Tibial nerve (tissue), 4 donors: ENCODE measurements at places on chromosomes 5 and 9. TPM values are rescaled to one million over a fixed set of nuclear protein-coding genes. Genes with fewer than 3 reads are reported as not detected.

PPP1R26 gene
- total RNA-seq = 10.5 TPM

HSPB3 gene
- total RNA-seq = 1.7 TPM

LHFPL2 gene
- total RNA-seq = 19.7 TPM

KIF20A gene
- 2.1 TPM for total RNA-seq

RNF183 gene
- total RNA-seq = not detected

ANKHD1 gene
- total RNA-seq = 178 TPM
